ENCODE measurements at places on chromosomes 2 and 18. TPM values are rescaled to one million over a fixed set of nuclear protein-coding genes. Genes with fewer than 3 reads are reported as not detected.

ACADL gene
- 0.26 TPM for total RNA-seq

MPP4 gene
- 0.13 TPM for total RNA-seq

TMEM37 gene
- not detected for total RNA-seq

CYBRD1 gene
- 14.5 TPM for total RNA-seq

ACTG2 gene
- not detected for total RNA-seq

RUFY4 gene
- not detected for total RNA-seq

LRRTM4 gene
- not detected for total RNA-seq

GCG gene
- total RNA-seq, result not detected

CCL20 gene
- total RNA-seq, result 1.5 TPM

CASP10 gene
- total RNA-seq, result 2.6 TPM

GPR39 gene
- 7.1 TPM for total RNA-seq

PLB1 gene
- 1.6 TPM for total RNA-seq

IL36G gene
- total RNA-seq, result not detected

HRH4 gene
- total RNA-seq, result 0.13 TPM

PAIP2B gene
- 5.2 TPM for total RNA-seq

NEU2 gene
- total RNA-seq, result not detected

CLEC4F gene
- not detected for total RNA-seq

MYO7B gene
- total RNA-seq, result not detected

B3GNT7 gene
- 0.26 TPM for total RNA-seq

AFG3L2 gene
- 57.0 TPM for total RNA-seq

LDAH gene
- total RNA-seq, result 8.4 TPM

DHRS9 gene
- total RNA-seq, result 19.1 TPM

TFPI gene
- total RNA-seq, result 0.64 TPM

TAF4B gene
- total RNA-seq, result 2.3 TPM

MC5R gene
- total RNA-seq, result not detected

ABCG8 gene
- total RNA-seq, result under 0.01 TPM

FBXO36 gene
- 3.4 TPM for total RNA-seq

ZDBF2 gene
- total RNA-seq, result 7.7 TPM

ARHGAP28 gene
- total RNA-seq, result 0.26 TPM

TNFAIP6 gene
- 2.6 TPM for total RNA-seq

SCN3A gene
- total RNA-seq, result not detected

RIT2 gene
- total RNA-seq, result not detected

TMEM178A gene
- 0.51 TPM for total RNA-seq

Measured in bronchial epithelial cell (primary cell).